ENCODE measurements at places on chromosomes 3 and 15.

GRCh38 chr15:32993285-32993684 lies 201.2 kb downstream of the FMN1 start:
- DNase-seq = no peak

DNA sequence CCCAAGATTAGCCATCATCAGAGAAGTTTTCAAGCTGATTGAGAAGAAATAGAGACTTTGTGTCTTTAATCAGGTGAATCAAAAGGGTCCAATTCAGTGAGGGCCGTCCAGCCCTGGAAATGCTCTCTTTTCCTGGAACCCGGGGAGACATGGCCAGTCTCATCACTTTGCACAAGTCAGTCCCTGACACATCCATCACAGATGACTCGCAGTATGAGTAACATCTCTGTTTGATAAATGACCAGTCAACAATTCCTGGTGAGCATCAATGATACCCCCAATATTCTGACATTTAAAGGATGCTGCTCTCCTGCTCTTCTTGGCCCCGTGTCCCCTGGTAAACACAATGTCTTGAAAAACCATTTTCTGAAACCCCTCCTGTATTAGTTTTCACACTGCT lies 26.7 kb downstream of the C3orf20 start:
- no peak for DNase-seq

DNA sequence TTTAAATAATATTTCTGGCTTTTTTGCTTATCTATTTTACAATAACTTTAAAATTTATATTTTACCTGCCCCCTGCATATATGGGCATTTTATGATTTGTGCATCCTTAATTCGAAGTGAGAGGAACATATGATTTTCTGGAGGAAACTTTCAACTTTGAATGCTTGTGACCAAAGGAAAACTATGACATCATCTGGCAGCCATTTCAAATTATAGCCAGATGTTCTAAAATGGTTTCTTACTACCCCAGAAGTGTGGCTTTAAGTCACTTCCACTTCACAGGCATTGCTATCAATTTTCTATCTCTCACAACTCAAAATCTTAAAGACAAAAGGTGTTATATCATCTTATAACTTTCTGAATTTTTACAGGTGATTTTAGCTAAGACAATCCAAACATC lies 508.8 kb downstream of the RBMS3 start:
- no peak for DNase-seq

DNA sequence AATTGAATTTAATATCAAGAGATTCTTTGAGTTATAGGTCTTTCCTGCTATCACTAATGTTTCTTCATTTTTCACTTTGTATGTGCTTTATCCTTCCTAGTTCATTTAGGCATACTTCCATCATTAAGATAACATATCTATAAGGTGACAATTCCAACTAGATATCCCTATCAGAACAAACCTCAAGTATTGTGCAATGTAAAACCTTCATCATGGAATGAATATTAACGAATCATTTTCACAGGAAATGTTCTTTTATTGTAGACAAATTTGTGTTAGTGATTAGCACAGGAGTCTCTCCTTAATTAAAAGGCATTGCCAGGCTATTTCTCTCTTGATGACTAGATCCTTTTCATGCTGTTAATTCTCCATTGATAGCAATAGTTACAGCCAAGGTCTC lies 236.5 kb upstream of the MME start:
- no peak for DNase-seq

DNA sequence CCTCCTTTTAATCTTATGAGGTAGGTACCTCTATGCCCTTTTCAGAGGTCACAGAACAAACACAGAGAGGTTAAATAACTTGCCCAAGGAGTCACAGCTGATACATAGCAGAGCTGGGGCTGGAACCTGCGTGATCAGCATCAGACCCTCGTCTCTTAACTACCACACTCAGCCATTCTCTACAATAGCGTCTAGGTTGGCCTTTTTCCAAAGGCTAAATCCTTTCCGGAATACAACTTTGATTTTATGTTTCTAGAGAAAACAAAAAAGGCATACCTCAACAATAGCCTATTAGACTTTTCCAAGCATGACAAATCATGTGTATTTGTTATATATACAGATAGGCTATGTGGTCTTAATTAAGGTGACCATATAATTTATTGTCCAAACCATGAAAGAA lies 187.2 kb downstream of the RORA start:
- DNase-seq = no peak

DNA sequence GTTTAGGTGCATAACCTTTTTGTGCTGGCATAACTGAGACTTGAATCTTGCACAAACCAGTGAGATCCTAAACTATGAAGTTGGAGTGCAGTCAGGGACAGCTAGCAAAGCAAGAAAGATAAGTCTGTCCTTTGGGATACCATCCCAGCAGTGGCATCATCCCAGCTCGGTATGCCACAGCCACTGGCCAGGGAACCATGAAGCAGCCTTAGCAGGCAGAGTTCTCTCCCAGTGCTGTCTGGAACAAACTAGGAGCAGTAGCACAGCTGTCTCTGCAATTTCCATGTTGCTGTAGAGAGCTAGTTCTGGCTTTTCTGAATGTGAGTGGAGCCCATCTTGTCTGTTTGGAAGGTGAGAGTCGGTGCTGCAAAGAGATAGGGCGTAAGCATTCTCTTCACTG lies 130.3 kb downstream of the DTWD1 start:
- no peak for DNase-seq

DNA sequence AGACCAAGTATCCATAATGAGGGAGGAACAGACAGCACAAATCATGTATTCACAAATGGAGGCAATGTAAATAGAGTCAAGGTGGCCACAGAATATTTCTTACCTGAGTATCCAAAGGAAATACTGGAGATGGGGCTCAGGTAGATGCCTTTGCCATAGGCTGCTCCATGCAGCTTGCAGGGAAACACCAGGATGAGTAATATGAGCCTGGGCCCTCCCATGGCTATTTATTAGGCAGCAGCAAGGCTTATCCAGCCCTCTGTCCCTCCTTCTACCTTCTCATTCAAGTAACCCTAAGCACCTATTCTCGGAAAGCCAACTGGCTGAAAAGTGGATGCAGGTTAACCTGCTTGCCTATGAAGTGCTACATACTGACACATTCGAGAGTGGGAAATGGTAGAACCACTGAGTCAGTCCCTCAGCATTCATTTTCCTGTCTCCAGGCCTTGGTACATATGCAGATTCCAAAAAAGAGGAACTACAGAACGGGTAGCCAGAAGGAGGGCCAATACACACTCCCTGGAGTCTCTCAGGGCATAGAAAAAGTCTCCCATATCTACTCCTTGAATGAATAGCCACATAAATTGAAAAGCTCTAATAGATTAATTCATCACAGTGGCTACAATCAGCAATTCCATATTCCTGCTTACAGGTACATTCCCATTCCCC lies 18.3 kb upstream of the PKM start:
- DNase-seq = no peak

DNA sequence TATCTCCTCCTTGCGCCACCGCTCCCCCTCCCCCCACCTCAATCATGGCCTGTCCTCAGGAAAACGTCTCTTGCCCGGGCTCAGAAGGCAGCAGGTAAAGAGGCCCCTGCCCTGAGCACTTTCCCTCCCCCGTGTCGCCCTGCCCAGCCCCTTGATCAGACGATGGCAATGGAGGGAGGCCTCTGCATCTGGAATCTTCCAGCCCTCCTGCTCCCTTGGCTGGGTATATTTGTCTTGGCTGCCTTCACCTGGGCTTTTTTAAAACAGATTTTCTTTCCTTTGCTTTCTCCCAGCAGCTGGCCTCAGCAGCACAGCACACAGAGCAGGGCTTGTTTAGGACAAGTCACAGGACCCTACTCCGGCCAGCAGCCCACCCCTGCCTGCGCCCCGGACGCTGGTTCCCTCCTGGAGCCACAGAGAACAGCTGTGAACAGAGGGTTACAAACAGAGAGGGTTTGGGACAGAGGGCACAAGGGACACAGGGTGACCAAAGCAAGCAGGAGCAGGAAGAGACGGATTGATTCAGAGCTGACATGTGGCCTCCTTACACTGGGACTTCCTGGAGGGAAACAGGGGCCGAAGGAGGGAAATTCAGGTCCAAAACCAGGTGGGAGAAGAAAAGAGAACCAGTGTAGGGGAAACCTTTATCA lies 78.7 kb downstream of the ISG20 start:
- no peak for DNase-seq

DNA sequence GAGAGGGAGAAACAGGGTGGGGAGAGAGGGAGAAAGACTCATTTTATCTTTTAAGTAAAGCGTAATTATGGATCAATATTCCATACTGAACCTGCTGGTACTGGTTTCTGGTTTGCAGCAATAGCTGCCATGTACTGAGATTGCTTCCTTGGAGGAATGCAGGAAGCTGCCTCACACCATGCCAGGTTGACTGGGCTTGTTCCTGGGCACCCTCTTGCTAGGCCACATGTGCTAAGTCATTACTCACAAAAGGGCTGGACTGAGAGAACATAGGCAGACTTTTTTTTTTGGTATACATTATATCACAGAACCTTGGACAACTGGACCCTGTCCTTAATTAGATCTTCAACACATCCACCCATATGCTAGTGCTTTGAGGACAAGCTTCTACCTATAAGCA lies 193.4 kb downstream of the ZNF621 start:
- no peak for DNase-seq

DNA sequence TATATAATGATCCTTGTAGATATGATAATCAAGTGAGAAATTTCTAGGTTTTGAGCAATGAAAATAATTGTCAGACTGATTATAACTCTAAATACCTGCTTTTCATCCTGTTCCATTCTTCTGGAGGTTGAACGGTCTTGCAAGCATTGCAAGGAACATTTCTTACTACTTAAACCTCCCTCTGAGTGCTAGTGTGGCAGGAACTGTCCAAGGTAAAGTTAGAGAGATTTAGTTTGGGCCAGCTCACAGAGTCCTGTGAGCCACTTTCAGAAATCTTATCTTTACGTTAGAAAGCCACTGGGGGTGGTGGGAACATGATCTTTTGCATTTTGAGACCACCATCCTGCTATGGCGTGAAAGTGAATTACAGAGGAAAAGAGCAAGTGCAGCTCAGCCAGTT lies 121.1 kb upstream of the NPHP3 start:
- DNase-seq = no peak

DNA sequence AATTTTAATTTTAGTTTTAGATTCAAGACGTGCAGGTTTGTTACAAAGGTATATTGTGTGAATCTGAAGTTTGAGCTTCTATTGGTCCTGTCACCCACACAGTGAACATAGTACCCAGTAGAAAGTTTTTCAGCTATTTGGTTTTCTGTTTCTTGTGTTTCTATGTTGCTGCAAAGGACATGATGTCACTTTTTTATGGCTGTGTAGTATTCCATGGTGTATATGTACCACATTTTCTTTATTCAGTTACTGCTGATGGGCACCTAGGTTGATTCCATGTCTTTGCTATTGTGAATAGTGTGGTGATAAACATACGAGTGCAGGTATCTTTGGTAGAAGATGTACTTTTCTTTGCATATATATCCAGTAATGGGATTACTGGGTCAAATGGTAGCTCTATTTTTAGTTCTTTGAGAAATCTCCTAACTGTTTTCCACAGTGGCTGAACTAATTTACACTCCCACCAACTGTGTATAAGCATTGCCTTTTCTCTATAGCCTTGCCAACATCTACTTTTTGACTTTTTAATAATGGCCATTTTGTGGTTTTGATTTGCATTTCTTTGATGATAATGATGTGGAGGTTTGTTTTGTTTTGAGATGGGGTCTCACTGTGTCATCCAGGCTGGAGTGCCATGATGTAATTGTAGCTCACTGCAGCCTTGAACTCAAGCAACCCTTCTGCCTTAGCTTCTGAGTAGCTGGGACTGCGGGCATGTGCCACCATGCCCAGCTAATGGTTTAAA lies 43.9 kb downstream of the LIMD1 start:
- no peak for DNase-seq

DNA sequence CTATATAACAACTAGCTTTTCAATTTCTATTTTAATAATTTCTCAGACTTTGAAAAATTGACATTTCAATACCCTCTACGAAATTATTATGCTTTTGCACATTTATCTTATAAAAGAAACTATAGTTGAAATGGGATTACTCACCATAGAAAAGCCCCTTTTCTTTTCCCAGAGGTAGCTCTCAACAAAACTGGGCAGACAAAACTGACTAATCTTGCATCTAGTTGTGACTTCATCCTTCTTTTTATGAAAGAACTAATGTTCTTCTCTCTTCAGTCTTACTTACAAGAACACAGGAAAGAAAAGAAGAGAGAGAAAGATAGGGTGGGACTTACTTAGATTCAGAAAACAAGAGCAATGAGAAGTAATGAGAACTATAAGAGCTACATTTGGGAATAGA lies 61.0 kb downstream of the GPR160 start:
- DNase-seq = no peak

DNA sequence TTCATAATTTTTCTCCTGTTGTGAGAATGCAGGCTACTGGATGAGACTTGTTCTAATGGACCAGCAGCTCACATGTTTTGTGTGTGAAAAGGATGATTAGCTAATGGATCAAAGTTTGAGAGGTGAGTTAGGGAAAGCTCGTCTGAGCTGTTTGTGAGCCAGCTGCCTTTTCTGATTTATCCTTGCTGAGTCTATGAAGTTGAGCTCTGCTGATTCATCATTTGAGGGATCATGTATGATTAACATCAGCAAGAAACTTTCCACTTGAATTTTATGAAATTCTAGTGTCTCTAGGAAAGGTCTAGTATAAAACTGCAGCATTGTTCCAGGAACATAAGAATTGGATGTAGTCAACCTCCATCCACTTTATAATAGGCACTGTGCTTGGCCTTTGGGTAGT lies 698.7 kb downstream of the NTRK3 start:
- DNase-seq = no peak

GRCh38 chr15:73352082-73352481 lies 16.7 kb downstream of the HCN4 start:
- DNase-seq = no peak

DNA sequence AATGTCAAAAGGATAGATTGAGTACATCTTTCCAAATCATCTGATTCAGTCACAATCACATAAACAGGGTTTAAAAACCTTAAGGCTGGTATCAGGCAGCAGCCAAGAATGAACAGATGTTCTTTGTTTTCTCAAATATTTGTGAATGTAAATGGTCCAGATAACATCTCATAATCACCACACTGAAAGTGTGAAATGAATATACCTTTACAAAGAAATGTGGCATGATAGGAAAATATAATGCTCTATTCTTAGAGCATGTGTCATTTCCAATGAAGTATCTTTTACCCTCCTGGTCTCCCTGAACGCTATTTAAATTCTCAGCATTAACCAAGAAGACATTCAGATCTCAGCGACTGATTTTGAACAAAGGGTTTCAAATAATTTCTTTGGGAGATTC lies 8.8 kb upstream of the ACTC1 start:
- no peak for DNase-seq

GRCh38 chr3:128280481-128281052 lies 127.3 kb downstream of the EEFSEC start:
- DNase-seq = no peak
